ENCODE measurements at places on chromosomes 12 and 14.

DNA sequence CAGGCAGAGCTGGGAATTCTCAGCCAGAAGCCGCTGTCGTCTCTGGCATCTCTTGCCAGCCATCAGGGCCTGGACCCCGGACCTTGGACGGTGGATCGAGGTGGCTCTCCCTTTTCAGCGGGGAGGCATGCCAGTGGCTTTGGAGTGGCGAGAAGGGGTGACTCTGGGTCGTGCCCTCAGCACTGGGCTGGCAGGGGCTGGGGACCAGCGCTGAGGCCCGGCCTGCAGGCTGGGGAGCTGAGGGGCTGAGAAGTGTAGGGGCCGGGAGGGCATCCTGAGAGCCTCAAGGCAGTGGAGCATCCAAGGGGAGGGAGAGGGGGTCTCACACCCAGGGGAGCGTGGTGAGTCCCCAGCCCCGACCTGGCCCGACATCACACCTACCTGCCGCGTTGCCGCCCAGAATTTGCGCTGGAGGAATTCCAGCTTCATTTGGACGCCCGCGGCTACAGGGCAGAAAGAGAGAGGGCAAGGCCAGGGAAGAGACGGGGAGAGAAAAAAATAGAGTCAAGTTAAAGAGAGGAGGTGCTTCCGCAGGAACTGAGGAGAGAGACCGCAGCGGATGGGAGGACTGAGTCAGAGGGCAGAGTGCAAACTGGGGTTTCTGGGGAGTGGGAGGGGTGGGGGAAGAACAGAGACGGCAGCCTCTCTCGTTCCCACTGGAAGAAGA, 9.0 kb upstream of the LRTM2 start:
- peak; percentile 63 for DNase-seq

DNA sequence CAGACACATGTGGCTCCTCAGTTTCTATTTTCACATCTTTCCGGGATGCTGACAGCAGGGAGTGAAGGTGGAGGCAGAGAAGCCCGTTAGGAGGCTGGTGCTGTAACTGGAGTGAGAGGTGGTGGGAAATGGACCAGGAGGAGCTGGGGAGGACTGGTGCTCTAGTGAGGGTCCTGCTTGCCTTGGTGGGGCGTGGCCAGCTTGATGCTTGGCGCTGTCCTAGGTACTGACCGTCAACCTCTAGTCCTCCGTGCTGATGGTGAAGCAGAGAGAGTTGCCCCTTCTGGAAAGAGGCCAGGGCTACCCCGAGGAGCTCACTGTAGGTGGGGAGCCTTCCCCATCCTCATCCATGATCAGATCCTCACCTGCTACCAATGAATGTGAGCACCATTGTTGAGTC, 1.4 kb downstream of the TRMT61A start:
- DNase-seq = no peak

- DNase-seq = no peak
Observed at GRCh38 chr12:13144266-13144828, 40.9 kb upstream of the GSG1 start.

DNA sequence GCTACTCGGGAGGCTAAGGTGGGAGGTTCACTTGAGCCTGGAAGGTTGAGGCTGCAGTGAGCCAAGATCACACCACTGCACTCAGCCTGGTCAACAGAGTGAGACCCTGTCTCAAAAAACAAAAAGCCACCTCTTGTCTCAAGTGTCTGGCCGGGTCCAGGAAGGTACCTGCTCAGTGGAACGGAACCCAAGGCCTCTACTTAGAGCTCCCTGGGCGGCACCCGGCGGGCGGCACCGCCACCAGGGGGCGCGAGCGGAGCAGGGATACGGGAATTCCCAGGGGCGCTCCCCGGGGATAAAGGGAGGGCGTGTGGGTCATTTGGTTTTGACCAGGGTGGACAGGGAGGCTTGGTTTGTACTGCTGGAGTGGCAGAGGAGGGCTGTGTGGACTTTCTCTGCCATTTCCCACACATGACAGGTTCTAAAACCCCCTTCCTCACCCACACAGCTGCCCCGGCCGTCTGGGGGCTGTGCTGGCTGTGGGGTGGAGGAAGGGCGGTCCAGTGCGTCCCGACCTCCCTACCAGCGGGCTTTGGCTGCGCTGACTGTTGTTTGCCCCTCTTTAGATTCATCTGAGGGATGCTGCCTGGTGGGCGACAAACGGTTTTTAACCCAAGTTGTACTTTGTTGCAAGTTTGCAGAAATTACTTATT, 91.4 kb downstream of the SETD3 start:
- DNase-seq = peak; percentile 66

DNA sequence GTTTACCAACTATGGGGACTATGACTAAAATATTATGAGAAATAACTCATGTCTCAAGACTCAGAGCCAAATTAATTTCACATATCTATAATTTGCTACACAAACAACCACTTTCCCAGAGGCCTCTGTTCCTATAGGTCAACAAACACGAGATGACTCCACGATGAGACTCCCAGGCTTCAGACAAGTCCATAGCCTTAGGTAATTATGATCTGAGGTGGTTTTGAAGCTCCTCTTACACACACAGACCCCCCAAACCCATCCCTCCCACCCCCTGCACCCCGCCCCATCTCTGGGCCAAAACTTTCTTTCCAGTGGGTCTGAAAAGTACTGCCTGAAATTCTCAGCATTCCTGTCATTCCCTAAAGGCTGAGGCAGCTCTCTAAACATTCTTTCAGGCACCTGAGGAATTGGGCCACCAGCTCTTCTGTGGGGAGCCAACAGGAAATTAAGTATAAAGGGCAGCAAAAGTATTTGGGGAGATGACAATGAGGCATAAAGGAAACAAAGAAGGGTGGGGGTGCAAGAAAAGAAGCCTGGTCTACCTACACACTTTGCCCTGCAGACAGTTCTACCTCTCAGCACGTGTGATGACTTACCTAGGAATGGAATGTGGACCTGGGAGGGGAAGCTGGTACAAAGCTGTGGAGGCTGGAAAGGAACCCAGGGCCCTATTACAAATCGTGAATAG, 143.6 kb downstream of the PAWR start:
- no peak for DNase-seq

DNA sequence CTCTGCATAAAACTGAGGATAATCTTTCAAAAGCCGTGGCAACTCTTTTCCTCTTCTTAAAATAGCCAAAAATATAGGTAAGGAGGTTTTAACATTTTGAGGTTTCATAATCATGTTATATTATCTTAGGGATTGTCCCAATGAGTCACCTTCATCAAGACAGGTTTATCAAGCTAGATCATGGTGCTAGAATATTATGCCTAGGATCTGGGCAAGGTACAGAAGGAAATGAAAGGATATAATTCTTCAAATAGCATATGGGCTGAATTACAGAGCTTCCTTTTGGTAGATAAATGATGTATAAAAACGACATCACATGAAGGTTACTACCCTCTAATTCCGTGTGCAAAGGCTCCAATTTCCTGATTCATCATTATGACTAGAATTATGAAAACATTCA, 28.6 kb upstream of the TBC1D15 start:
- DNase-seq = no peak

GRCh38 chr12:49984476-49985359, 12.0 kb downstream of the AQP6 start:
- no peak for DNase-seq

DNA sequence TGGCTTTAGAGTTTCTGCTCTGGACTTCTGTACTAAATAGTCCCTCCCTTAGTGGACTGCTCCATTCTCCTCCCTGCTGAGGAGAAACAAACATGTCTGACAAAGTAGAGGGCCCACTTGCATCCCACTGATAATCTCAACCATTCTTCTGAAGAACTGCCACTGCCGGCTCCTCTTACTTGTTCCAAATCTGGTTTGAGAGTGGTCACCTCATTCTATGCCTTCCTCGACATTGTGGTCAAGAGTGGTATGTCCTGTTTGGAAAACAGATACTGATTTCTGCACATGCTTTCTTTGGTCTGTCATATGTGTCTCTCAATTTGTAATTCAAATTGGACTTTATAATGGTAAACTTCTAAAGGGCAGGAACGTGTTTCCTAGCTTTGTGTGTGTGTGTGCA, 36.3 kb upstream of the PLEKHA5 start:
- no peak for DNase-seq

All from activated T-cell treated with anti-CD3 and anti-CD28 coated beads, Interleukin-2, amount 50 U/mL, for 24 hours (primary cell).